ENCODE measurements at places on chromosomes 11 and 22.

- DNase-seq = no peak
Observed at GRCh38 chr11:111355956-111356659, 23.0 kb downstream of the POU2AF1 start.

DNA sequence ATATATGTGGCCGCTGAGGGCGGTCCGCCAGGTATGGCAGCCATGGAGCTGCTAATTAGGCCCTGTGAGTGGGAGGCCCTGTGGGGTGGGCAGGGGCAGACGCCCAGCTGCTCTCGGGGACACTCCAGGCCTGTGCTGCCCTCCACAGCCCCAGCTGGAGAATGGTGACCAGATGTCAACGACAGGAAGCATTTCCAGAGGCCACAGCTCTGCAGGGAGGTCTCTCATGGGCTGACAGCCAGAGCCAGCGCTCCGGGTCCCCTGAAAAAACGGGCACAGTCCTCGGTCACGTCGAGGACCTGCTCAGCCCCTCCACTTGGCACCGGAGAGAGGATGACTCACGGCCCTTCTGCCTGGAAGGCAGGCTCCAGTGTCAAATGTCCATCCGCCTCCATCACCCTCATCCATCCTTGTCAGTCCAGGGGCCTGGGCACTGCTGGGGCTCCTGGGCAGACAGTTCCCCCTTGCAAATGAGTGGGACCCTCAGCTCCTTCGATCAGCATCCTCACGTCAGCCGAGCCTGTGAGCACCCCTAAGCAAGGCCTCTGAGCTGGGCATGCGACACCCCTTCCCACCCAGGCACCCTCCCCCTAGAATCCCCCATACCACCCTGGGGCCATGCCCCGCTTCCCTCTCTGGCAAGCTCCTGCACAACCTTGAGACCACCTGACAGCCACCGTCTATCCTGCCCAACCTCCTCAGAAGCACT is 1.9 kb downstream of the BID start:
- peak; percentile 48 for DNase-seq

GRCh38 chr22:43198936-43199335 is 12.0 kb upstream of the TTLL12 start:
- DNase-seq = no peak

DNA sequence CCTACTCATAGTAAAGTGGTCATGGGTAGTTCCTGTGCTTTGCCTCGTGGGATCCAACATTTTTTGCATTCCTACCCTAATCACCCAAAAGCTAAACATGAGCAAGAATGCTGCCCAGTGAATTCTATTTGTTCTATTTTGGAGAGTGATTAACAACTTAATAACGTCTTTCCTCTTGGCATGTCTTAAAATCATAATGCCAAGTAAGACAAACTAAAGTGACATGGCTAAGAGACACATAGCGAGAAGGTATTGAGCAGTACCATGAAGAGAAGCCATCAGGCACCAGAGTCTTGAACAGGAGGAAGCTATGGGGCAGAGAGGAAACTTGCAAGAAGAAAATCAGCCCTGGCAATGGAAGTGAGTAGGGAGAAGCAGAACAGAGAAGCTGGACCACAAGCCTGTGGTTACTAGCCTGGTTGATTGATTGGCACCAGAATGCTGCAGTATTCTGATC is 32.0 kb downstream of the EXPH5 start:
- DNase-seq = peak; percentile 21

- DNase-seq = no peak
Observed at GRCh38 chr22:49727191-49727880, 100.3 kb downstream of the BRD1 start.

GRCh38 chr11:69801513-69802335 is 17.5 kb downstream of the FGF3 start:
- peak; percentile 63 for DNase-seq

- DNase-seq = no peak
Observed at GRCh38 chr11:103673773-103674172, 362.7 kb upstream of the DDI1 start.

DNA sequence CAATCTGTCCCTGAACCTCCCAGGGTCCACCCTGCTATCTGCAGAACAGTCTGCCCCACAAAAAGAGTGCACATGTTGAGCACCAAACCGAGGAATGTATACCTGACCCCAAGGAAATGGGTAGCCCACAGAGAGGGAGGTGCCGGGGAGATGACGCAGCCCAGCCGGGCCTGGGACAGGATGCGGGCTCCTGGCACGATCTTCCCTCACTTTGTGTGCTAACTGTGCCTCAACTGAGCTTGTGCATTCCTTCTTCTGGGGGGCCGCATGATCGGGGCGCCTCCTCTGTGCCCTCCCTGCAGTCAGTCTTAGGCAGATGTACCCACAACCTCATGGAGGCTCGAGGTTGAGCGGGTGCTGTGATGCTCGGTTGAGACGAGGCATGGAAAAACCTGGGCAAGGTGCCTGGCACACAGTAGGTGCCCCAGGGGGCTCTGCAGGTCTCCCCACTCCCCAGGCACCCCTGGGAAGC is 2.4 kb downstream of the GAS2L1 start:
- no peak for DNase-seq

DNA sequence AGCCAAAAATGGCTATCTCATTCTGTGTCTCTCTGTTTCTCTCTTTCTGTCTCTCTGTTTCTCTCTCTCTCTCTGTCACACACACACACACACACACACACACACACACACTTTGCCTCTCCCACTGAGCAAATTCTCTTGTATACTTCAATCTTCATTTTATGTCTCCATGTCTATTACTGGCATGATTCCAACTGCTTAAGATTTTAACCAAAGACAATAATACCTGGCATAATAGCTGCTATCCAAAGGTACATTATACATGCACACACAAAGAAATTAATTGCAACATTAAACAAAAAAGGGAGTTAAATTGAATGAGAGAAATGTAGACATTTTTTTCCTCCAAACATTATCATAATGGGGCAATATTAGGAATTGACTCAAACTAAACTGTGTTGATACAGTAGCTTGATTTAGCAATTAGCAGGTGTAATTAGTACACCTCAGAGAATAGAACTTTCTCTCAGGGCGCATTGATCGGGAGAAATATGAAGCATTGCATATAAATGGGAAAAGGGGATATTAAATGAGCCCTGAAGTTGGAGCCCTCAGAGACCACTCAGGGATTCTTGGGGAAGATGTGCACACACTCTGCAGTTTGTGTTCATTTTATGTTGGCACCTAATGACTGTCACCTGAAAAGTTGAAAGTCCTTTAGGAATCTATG is 17.4 kb upstream of the SLC1A2 start:
- DNase-seq = no peak

DNA sequence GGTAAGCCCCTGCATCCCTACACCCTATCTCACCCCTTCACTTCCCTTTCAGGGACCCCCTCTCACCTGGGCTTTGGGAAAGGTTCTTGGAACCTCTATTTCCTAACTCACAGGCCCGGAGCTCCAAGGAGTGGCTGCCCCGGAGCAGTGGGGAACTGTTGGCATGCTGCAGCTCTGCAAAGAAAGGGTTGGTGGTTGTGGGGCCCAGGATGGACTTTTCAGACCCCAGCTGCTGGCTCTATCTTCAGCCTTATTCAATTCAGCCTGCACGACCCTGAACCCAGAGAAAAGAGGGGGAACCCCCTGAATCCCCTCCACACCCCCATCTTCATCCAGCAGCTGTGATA is 10.0 kb downstream of the ROBO4 start:
- DNase-seq = no peak

DNA sequence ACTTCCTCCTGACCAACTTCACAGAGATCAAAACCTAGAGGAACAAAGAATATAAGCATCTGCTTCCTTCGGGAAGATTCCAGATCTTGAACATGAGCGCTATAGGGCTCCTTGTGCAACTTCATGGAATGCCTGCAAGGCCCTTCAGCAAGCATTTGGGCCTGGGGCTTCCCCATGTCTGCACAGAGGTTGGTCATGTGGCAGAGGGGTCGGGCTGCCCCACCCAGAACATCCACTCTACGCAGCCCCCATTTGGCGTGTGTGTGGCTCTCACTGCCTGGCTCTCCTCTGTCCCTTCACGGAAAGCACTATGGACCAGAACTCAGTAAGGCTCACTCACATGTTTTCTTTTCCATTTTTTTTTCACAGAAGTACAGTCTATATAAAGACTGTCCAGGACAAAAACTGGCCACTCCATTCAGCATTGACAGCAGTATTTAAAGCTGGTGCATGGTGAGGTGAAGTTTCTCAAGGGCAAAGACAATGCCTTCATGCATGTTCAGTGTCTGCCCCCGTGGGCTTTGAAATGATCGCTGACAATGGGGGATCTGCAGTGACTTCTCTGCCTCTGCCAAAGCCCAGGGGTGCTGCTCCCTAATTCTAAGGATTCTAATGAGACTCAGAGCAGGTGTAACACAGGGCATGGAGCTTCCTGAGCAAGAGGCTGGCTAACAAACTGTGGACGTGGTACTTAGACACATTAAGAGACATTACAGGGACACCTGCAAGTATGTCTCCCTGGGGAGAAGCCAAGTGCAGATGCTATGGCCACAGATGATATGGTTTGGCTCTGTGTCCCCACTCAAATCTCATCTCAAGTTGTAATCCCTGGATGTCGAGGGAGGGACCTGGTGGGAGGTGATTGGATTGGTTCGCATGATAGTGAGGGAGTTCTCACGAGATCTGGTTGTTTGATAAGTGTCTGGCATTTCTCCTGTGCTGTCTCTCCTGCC is 66.5 kb upstream of the PITPNB start:
- no peak for DNase-seq

DNA sequence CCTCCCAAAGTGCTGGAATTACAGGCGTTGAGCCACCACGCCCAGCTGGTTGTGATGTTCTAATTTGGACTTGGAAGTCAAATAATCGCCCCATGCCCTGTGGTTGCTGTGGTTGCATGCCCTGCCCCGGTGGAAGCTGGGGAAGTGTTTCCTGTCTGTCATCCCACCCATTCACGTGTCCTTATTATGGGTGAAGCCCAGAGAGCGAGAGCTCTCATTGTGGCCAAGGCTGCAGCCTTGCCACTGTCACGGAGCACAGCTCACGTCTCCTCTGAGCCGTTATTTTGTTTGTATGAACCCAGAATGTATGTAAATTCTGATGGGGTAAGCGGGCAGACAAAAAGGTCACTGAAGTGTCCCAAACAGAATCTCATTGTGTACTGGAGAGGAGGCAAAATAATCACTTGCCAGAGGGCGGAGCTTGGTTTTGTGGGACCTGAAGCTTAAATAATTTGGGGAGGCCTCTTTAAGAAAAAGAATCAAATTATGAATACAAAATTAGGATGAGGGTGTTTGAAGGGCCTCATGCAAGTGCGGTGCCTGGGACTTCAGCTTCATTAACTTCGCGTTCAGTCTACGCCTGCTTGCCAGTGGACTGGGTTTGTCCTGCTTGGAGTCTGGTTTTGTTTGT is 25.8 kb upstream of the TREH start:
- peak; percentile 85 for DNase-seq

- no peak for DNase-seq
Observed at GRCh38 chr11:128206461-128206860, 380.9 kb downstream of the ETS1 start.

DNA sequence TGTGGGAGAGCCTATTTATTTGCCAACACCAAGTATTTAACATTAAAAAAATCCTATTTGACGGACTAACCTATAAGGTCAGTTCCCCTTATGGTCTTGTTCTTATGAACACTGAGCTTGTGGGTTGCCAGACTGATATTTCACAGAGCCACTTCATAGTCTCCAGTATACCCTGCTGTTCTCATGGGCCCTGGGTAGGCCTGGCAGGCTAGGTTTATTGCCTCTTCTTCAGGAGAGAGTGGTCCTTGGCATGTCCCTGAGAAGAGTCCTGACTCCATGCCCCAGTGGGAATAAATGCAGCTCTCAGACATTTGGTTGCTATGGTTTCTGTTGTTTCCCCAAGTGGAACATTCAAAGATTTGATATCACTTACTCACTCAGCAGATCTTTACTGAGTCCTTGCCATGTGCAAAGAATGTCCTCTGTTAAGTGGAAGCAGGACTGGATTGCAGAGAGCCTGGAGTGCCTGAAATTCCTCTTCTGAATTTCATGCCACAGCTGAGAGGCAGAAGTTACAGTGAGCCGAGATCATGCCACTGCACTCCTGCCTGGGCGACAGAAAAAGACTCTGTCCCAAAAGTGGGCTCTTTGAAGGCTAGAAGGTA is 15.7 kb downstream of the SLC5A1 start:
- peak; percentile 27 for DNase-seq

DNA sequence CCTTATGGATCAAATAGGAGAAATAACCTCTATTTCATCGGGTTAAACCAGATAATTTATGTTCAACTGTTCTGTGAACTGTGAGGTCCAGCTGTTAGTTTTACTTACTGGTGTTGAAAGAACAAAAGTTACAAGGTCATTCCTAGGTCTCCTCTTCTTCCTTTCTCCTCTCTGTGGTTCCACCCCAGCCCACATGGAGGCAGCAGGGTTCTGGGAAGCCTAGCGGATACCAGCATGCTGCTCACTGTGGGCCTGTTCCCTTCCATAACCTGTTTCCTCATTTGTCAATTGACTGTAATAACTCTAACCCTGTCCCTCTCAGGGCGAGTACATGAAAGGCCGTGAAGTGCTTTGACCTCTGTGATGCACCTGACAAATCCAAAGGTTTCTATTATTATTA is 27.8 kb downstream of the RELT start:
- peak; percentile 57 for DNase-seq

- DNase-seq = no peak
Observed at GRCh38 chr22:50012211-50013181, at the start of gene IL17REL. Gene IL17REL (minus strand): TSS chr22:50012765. CDS start chr22:50012646, 119 bp downstream.
